ENCODE measurements at places on chromosomes 2 and 18. TPM values are rescaled to one million over a fixed set of nuclear protein-coding genes. Genes with fewer than 3 reads are reported as not detected.

Gene TDRD15
- not detected for polyA plus RNA-seq

Gene DOK6
- 4.6 TPM for polyA plus RNA-seq

Gene EHBP1
- 12.5 TPM for polyA plus RNA-seq

Gene IL18R1
- polyA plus RNA-seq, result 3.6 TPM

Gene ZNF804A
- 1.2 TPM for polyA plus RNA-seq

Gene LRP1B
- polyA plus RNA-seq, result 0.69 TPM

Gene PTPRM
- 52.4 TPM for polyA plus RNA-seq

Gene THSD7B
- 0.34 TPM for polyA plus RNA-seq
